ENCODE measurements at places on chromosomes 12 and 14.

DNA sequence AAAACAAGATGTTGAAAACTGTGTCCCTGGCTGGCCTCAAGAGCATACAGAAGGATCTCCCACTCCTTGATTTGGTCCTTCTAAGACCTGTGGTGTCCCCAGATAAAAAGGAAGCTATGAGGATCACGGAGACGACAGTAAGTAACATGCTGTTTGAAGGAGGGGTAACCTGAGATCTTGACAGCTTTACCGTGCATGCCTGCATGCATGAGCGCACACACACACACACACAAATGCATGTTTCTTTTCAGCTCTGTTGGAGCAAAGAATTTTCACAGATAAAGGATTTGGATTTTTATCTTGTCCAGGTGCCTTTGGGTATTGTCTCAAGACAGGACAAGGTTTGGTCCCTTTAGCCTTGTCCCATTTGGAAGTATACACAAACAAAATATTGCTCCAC is 411.6 kb upstream of the CCDC196 start:
- DNase-seq = no peak

GRCh38 chr12:62799126-62799736 is 135.7 kb downstream of the PPM1H start:
- DNase-seq = peak; percentile 71

- no peak for DNase-seq
These were observed 59.5 kb upstream of the CDKN3 start for GRCh38 chr14:54337314-54337713.

DNA sequence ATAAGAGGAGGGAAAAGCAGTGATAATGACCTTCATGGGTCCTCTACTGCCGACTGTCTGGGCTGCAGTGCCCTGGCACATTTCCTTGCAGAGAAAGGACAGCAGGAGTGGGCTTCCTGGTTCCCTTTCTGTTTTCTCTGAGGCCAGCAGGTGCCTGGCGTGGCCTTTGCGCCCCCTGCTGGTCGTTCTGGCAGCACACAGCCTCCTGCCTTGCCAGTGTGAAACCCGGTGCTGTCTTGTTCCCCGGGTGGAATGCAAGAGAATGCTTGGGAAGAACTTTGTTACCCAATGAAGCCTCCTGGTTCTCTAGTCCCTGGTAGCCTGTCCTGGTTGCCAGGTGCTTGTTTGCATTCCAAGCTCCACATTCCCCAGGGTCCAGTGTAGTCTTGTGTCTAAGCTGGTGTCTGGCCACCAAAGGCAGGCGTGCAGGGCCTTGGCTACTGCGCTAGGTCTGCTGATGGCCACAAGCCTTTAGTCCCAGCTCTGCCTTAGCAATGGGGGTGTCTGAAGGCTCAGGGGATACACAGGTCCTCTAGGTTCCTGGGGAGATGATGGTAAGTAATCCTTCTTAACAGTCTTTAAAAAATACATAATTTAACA is 1392.4 kb upstream of the TMEM132C start:
- peak; percentile 53 for DNase-seq

GRCh38 chr12:25829192-25829591 is 129.3 kb upstream of the RASSF8 start:
- no peak for DNase-seq

- no peak for DNase-seq
These were observed 8.4 kb upstream of the NR4A1 start for GRCh38 chr12:52042706-52043385.

DNA sequence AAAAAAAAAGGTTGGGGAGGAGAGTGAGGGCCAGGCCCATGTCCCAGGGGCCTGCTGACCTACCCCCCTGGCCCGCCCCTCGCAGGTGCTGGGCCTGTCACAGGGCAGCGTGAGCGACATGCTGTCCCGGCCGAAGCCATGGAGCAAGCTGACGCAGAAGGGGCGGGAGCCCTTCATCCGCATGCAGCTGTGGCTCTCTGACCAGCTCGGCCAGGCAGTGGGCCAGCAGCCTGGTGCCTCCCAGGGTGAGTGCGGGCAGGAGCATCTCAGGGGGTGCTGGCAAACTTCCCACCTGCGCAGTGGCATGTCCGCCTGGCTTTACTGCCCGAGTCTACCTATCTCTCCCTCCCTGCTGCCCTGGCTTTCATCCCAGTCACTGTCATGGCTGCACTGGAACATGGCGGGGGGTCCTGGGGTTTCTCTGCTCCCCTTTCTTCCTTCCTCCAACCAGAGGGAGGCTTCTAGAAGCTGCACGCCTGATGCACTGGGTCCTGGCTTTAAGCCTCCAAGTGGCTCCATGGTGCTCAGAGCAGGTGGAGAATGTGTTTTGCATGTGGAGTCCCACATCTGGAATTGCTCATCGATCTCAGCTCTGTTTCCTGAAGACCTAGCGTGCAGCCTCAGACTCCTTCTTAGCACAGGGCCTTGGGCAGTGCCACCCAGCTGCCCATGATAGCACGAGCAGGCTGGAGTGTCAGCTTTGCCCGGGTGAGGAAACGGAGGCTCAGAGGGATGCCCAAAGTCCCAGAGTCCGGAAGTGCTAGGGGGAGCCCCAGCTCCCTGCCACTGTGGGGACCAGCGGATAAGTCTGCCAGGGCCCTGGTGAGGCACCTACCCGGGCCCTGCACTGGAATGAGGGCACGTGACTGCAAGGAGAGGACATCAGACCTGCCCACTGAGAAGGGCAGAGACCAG is 46.3 kb downstream of the PHETA1 start:
- no peak for DNase-seq

GRCh38 chr14:100568998-100569733 is 18.1 kb downstream of the BEGAIN start:
- no peak for DNase-seq

DNA sequence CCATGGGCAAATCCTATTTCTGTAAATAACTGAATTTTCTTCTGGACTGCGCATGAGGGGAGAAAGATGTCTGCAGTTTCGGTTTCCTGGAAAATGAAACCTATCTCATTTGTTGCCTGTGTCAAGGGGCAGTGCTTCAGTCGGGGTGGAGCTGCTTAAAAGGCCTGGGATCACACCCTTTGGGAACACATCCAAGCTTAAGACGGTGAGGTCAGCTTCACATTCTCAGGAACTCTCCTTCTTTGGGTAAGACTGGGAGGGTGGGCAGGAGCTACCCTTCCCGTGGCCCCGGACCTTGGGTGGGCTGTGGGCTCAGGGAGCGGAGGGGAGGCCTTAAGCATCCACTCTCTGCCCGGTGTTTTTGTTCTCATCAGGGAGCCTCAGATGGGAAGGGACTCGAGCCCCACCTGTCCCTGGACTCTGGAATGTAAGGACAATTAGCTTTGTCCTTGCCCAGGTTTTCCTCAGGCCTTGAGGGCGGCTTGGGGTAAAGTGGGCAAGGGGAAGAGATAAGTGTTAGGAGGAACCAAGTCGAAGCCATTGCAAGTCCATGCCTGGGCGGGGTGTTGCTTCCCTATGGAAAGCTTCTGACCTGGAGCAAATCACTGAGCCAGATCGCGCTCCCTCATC is at the start of gene IFI27:
IFI27 (plus strand) TSS at position 185 of the 630 bp plus-strand sequence.
- no peak for DNase-seq

- DNase-seq = no peak
These were observed 12.9 kb downstream of the FAM222A start for GRCh38 chr12:109726511-109727038.

GRCh38 chr12:26727482-26728204 is 105.4 kb downstream of the ITPR2 start:
- DNase-seq = no peak

DNA sequence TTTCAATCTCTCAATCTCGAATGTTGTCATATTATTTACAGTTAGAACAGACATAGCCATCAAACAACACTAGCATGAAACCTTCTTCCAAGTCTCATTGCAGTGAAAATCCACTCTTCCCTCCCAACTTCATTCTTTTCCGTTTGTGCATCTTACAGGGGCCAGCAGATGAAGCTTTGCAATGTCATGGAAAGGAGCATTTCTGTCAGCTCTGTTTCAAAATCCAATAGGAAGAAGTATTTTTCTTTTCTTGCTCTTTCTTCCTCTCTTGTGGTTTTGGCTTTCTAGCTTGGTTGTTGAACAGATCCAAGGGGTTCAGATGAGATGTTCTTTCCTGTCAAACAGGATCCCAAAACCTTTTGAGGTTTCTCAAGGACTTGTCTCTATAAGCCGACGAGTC is 416.6 kb downstream of the AEBP2 start:
- no peak for DNase-seq

DNA sequence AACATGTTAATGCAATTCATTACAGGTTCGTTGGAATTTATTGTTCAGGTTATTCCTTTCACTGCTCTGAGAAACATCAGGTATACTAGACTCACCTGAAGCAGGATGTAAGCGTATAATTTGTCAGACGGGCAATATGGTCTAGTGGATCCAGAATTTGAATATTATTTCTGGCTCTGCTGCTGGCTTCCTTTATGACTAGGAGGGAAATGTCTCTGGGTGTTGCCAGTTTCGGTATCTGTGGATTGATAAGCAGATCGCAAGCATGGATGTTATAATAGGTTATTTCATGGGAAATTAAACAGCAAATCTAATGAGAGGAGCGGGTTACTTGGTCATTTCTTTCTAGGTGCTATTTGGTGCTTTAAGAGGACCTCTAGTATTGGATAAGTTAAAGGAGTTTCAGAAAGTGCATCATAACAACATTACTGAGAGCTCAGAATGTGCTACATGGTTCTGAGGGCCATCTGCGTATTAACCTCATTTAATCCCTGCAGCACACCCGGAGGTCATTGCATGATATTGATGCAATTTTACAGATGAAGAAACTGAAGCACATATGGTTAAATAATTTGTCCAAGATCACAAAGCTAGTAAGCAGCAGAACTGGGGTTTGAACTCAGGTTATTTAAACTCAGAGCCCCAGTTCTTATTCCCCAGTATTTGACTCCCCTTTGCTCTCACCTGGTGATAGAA is 47.3 kb upstream of the BCAT1 start:
- no peak for DNase-seq
